ENCODE measurements at places on chromosomes 1 and 21.

DNA sequence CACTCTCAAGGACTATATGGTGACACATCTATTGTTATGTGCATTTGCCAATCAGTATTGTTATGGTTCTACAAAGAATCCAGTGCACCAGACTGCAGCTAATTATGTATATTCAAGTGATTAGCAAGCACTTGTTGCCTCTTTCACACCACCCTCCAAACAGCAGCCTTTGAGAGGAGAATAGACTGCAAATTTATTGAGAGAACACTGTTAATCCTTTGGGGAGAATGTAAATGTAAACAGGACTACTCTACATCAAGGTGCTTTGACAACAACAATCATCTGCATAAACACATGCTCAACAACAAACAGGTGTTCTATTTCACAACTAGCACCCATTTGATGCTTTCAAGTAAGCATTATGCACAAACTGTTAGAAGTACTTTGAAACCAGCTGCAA, 117.4 kb downstream of the AKT3 start:
- DNase-seq = no peak

DNA sequence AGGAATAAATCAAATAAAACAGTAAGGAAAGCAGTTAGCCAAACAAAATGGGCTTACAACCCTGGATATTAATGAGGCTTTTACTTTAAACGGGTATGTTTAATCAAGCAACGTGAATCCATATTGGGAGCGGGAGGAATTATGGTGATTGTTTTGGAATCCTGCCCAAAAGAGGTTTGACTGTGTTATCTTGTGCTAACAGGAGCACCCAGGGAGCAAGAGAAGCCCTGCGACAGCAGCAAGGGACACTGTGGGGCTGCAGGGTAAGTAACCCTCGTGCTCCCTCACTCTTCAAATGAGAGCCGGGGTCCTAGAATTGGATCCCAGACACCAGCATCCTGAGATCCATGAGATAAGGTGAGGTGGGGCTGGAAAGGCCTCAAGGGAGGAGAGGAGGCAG, 72.6 kb upstream of the PGBD5 start:
- DNase-seq = no peak

- no peak for DNase-seq
Measured at GRCh38 chr1:8055973-8056372, 29.9 kb upstream of the ERRFI1 start.

- DNase-seq = no peak
Measured at GRCh38 chr1:172351346-172351745, 69.1 kb upstream of the C1orf105 start.

GRCh38 chr1:240445369-240445768, 166.6 kb downstream of the GREM2 start:
- DNase-seq = no peak

GRCh38 chr1:167938080-167938636, 1.3 kb upstream of the MPC2 start:
- DNase-seq = no peak

DNA sequence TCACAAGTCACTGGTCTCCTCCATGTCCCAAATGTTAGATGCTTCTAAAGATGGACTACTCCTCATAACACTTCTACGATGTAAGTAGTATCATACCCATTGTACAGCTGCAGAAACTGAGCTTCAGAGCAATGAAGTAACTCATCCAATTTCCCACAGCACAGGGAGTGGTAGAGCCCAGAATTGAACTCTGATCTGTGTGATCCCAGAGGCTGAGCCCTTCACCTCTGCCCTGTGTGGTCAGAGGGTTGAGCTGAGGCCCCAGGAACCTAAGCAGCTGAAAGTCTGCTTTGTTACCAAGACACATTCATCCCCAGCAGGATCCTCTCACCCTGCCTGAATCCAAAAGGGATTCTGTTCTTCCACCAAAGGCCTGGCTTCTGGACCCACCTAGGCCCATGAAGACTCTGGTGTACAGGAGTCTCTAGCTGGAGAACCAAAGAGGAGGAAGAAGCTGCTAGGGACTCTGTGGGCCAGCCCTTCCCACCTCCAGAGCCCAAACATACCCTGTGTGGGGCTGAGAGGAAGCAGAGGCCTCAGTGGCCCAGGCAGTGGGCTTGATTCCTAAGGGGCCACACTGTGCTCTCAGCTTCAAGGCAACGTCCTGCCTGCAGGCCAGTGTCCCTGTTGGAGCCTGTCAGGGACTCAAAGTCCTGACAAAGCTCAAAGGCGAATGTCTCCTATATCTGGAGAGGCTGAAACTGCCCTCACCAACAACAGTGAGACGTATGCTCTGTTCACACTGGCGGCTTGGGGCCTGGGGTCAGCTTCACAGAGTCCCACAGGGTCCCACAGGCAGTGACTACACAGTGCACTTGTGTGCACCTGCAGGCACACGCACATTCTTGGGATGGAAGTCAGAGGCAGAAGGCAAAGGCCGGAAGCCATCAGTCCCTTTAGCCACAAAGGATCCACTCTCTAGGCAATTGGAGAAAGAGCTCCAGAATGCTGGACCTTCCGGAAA, 40.4 kb upstream of the SLC30A1 start:
- no peak for DNase-seq

- peak; percentile 53 for DNase-seq
Measured at GRCh38 chr1:42784946-42785693, at the start of gene TMEM269. Gene TMEM269 (plus strand): TSS chr1:42784991. CDS start chr1:42789894, 4,903 bp downstream.

DNA sequence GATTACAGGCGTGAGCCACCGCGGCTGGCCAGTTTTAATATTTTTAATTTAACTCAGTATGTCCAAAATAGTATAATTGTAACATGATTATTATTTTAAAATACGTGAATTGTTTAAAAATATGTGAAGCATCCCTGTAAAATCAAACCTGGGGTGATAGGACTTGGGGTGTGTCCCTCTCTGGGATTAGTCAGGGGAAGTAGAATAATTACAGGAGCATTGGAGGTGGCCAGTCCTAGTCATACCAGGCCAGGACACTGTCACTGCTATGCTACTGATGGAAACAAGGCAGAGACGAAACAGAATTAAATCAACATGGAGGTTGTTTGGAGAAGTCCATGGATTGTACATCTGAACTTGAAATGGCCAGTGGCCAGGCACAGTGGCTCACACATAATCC, 16.8 kb downstream of the SZRD1 start:
- no peak for DNase-seq

DNA sequence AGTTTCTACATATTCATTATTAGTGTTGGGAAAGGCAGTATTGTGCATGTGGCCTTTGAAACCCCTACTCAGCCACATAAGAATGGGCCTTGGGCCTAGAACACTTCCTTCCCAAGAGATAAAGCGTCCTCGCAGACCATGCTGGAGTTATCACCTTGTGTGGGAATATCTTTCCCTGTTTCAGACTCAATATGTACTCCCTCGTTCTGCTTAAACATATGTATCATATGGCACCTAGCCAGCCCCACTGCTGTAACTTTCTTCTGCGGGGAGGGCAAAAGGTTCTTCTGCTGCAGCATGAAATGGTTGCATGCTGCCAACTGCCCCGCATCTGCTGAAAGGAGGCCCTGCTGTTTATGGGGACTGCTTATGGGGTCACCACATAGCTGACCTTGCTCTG, 92.0 kb downstream of the CRB1 start:
- no peak for DNase-seq

GRCh38 chr1:69728206-69728605, 160.5 kb downstream of the LRRC7 start:
- DNase-seq = no peak

DNA sequence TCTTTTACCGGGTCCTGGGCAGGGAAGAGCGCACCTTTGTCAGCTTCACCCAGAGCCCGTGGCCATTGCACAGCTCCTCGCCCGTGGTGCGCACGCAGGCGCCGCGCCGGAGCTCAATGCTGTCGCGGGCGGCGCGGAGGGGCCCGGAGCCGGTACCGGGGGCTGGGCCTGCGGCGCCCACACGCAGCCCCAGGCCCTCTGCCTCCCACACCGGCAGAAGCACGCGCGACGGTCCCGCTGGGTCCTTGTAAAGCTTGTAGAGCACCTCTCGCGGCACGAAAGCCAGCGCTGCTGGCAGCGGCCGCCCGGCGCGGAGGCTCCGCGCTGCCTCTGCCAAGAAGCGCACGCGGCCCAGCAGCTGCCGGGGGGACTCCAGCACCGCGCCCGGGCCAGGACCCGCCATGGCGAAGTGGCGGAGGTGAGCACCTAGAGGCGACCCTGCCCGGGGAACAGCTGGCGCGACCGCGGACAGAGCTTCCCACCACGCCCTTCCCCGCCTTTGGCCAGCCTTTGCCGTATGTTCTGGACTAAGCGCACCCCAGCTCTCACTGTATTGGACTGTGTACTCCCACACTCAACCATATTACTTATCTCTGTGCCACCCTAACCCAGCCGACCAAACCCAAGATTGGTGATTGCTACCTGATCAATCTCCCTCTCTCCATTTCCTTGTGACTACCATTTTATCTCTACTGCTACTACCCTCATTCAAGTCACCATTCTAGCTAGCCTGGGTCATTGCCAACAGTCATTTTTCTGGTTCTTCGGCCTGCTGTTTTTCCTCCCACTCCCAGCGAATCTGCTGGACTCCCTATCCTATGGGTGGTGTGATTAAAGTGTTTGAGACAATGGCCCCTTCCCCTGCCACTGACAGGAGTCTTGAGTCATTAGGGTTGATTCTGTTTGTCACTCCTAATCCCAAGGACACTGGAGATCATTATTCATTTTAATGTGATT, at the start of gene HECTD3:
TSS of gene HECTD3 (minus strand) at position 470 of the 957 bp plus-strand sequence. CDS start at position 403, 67 bp downstream.
- DNase-seq = peak; percentile 73

- DNase-seq = no peak
Measured at GRCh38 chr1:74731399-74732052, 1.3 kb downstream of the CRYZ start.

DNA sequence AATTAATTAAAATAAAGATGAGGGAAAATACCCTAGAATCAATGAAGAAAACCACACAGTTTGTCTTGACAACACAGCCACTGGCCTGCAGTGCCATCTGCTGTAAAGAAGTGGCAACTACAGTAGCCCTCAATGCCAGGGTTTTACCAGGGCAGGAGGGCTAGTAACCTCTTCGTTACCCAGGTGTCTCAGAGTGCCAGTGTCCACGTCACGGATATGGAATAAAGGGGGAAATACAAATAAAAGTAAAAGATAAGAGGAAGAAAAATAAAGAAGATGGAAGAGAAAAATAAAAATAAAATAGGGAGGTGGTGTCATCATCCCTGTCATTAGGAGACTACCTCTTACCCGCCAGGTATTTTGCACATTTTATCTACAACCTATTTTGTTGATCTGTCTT, 14.2 kb upstream of the SLC44A3 start:
- DNase-seq = peak; percentile 43

GRCh38 chr1:188269956-188270355, 1441.2 kb downstream of the PLA2G4A start:
- no peak for DNase-seq

- DNase-seq = no peak
Measured at GRCh38 chr1:203462878-203463277, 12.7 kb upstream of the PRELP start.

DNA sequence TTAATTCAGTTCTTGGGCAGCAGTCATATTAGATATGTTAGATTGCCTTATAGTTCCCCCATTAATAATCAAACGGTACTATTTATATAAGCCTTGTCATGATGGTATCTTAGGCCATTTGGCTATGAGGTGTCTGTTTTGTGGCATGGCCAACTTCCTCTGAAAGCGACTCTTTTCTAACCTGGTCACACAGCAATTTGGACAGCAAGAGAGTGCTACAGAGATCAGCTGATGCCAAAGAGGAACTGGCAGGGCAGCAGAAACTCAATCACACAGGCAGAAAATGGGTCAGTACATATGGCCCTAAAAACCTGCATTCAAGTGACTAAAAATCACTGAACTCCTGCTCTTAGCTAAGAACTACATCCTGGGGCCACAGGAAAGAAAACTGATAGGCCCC, 13.4 kb upstream of the MUTYH start:
- no peak for DNase-seq

DNA sequence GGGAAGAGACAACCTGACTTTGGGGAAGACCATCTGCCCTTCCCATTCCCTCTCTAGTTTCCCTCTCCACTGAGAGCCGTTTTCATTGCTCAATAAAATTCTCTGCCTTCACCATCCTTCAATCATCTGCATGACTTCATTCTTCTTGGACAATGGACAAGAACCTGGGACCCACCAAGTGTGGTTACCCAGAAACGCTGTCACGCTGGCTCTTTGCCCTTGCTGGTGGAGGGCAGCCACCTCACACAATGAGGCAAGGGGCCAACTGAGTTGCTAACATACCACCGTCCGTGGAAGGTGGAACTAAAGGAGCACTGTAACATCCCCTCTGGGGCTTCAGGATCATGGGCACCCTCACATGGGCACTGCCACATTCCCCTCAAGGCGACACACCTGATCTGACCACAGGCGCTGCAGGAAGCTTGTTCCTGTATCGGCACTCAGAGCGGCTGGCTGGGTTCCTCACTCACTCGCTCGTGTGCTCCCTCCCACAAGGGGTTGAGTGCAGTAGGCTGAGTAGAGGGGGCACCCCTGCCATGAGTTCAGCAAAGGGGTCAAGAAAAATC, 652.4 kb downstream of the PLPP3 start:
- DNase-seq = no peak

GRCh38 chr1:21586846-21587601, 77.8 kb downstream of the ALPL start:
- DNase-seq = no peak

DNA sequence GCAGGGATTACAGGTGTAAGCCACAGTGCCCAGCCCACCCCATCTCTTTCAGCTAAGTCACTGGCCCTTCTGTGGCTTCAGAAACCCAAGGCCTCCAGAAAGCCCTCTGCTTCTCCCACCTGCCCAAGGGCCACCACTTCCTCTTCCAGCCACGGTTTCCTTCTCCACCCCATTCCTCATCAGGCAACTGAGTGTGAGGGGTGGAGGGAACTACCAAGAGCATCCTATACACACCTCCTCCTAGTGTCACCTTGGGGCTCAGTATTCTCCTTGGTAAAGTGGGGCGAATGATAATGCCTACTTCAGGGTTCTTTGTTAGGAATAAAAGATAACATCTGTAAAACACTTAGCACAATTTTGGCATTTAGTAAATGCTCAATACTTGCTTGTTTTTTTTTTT, 30.0 kb downstream of the KNCN start:
- no peak for DNase-seq
